ENCODE measurements at places on chromosomes 13 and 19.

- H3K4me1 ChIP-seq, result no peaks in the 10 kb centered on the region
- H3K36me3 ChIP-seq, result peaks cover 6% of the 10 kb centered on the region
- H3K4me3 ChIP-seq, result no peak overlapping the region
- no peak for DNase-seq
- H3K27ac ChIP-seq, result no peak overlapping the region
Measured at GRCh38 chr19:14103310-14103709, 12.8 kb upstream of the SAMD1 start.

- H3K27me3 ChIP-seq, result peaks cover 15% of the 10 kb centered on the region
- peaks cover 3% of the 10 kb centered on the region for H3K36me3 ChIP-seq
- H3K4me1 ChIP-seq, result peaks cover 10% of the 10 kb centered on the region
- DNase-seq, result peak; percentile 23
- peak overlapping the region; percentile 60 for H3K4me3 ChIP-seq
Measured at GRCh38 chr19:45767881-45768654, 984 bp downstream of the SIX5 start.

- H3K4me3 ChIP-seq, result no peak overlapping the region
- peak overlapping the region; percentile 49 for H3K27ac ChIP-seq
- peaks cover 5% of the 10 kb centered on the region for H3K36me3 ChIP-seq
- peaks cover 4% of the 10 kb centered on the region for H3K4me1 ChIP-seq
- DNase-seq, result peak; percentile 54
- H3K27me3 ChIP-seq, result no peaks in the 10 kb centered on the region
Measured at GRCh38 chr19:48926909-48927308, 6.6 kb upstream of the DHDH start.

DNA sequence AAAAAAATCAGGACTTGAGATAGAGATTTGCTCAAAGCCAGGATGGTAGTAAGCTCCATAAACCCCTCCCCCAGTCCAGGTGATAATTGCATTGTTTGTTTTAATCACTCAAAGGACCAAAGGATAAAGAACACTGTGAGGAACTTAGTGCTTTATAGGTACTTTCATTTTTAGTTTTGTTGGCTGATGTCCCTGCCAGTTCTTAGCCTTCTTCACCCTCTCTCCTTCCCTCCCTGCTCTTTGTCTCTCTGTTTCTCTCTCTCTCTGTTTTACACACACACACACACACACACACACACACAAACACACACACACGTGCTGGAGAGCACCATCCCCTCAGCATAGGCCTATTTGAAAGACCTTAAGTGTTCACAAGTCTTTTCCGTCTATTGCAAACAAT, 5.2 kb downstream of the FRY start:
- no peaks in the 10 kb centered on the region for H3K27me3 ChIP-seq
- peaks cover 40% of the 10 kb centered on the region for H3K4me1 ChIP-seq
- H3K4me3 ChIP-seq, result peak overlapping the region; percentile 33
- no peaks in the 10 kb centered on the region for H3K36me3 ChIP-seq

DNA sequence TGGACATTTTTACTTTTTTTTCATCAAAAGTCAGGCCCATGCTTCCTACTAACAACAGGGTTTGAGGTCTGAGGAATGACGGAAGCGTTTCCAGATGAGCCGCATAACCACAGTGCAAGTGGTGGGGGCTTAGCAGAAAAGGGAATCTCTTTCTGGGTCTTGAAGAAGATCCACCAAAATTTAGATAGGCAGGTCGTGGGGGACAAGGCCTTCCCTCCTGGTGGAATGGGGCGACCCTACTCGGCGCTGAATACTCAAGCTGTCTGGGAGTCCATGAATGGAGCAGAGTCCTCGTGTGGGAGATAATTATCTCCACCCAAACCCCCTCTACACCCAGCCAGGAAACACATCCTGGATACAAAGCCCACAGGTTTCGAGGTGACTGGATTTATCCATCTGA, 36.9 kb downstream of the CARS2 start:
- H3K4me1 ChIP-seq, result peaks cover 10% of the 10 kb centered on the region
- no peak for DNase-seq
- H3K27ac ChIP-seq, result no peak overlapping the region
- no peak overlapping the region for H3K4me3 ChIP-seq
- no peaks in the 10 kb centered on the region for H3K27me3 ChIP-seq

DNA sequence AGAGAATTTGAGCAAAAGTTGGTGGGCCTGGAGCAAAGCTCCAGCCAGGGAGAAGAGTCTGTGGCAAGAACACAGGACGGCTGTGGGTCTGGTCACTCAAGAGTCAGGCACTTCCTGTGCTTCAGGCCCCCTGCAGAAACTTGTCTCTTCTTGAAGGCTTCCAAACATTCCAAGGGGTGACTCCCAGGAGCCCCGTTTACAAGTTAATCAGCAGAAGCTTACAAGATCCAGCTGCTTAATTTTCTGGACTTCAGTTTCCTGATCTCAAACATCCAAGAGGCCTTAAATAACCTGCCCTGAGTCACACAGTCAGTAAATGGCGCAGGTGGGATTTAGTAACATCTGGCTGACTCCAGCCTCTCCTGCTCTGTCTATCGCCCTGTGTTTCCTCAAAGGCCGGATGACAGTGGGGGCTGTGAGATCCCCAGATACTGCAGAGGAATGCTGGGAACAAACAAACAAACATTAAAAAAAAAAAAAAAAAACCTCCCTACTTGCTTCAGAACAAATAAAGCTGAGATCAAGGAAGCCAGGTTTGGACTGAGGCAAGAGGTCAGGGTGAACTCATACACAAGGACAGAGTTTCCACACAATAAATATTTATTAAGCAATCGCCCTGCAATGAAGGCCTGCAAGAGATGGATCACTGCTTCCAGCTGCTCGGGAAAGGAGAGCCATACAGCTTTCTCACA, 175.4 kb upstream of the RFC3 start:
- H3K27me3 ChIP-seq, result no peaks in the 10 kb centered on the region
- no peak overlapping the region for H3K4me3 ChIP-seq
- H3K36me3 ChIP-seq, result no peaks in the 10 kb centered on the region
- no peak for DNase-seq
- H3K27ac ChIP-seq, result no peak overlapping the region
- peaks cover 63% of the 10 kb centered on the region for H3K4me1 ChIP-seq

- H3K4me3 ChIP-seq, result no peak overlapping the region
- DNase-seq, result no peak
- H3K4me1 ChIP-seq, result no peaks in the 10 kb centered on the region
- no peak overlapping the region for H3K27ac ChIP-seq
Measured at GRCh38 chr13:42883771-42884467, 102.5 kb downstream of the FAM216B start.

DNA sequence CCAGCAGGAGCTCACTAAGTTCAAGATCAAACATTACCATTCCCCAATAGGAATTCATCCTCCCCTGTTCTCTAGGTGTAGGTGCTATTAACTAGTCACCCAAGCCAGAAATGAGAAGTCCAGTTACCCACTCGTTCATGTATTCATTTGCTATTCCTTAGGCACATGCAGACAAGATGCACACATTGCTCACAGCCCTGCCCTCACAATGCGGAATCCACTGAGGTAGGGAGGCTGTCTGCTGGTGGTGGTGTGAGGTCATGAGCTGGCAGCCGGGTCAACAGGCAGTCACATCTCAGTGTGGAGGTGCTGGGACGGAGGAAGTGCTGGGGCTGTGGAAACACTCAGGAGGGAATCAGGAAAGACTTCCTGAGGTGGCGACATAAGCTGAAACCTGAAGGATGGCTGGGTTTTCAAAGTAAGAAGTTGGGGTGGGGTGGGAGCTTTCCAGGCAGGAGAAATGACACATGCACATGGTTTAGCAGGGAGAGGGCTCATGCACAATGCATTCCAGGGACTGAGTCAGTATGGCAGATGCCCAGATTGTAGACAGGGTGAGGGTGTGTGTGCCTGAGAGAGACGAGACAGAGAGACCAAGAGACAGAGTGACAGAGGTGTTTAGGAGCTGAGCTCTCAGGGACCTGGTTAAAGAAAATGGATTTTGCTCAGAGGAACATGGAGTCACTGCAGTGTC, 117.6 kb downstream of the USP12 start:
- H3K4me1 ChIP-seq, result peaks cover 10% of the 10 kb centered on the region
- no peak overlapping the region for H3K4me3 ChIP-seq
- peaks cover 6% of the 10 kb centered on the region for H3K36me3 ChIP-seq
- DNase-seq, result no peak
- H3K27me3 ChIP-seq, result no peaks in the 10 kb centered on the region

GRCh38 chr19:43782311-43782660, 1.5 kb upstream of the KCNN4 start:
- H3K27ac ChIP-seq, result peak overlapping the region; percentile 92
- peaks cover 23% of the 10 kb centered on the region for H3K36me3 ChIP-seq
- H3K4me1 ChIP-seq, result peaks cover 53% of the 10 kb centered on the region
- no peak for DNase-seq

DNA sequence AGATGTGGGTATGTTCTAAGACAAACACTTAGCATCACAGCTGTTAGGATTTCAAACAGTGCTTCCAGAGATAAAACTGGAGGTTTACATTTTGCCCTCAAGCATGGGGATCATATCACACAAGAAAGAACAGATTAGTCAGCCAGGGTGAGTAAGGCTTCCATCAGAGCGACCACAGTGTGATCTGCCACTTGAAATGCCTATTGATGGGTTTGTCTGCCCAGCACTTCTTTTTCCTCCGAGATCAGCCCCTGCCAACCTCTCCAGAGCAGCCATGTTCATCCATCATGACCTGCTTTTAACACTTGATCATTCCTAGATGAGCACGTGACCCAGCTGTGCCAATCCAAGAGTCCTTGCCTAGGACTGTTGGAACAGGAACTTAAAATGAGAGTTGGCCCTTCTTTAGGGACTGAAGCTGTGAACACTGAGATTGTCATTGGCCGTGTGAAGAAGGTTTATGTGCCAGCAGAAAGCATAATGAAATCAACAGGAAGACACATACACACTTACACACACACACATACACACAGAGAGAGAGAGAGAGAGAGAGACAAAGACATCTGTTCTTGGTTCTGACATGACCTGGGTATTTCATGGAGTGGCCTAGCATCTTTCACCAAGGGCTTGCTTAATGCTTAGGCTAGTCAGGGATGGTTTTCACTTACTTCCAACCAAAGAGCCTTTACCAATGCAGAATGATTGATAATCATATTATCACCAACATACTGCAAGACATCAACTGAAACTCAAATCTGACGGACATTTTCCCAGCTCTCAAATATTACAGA, 5.2 kb upstream of the CEBPG start:
- no peaks in the 10 kb centered on the region for H3K36me3 ChIP-seq
- H3K27ac ChIP-seq, result no peak overlapping the region
- no peak overlapping the region for H3K4me3 ChIP-seq
- peak; percentile 25 for DNase-seq

DNA sequence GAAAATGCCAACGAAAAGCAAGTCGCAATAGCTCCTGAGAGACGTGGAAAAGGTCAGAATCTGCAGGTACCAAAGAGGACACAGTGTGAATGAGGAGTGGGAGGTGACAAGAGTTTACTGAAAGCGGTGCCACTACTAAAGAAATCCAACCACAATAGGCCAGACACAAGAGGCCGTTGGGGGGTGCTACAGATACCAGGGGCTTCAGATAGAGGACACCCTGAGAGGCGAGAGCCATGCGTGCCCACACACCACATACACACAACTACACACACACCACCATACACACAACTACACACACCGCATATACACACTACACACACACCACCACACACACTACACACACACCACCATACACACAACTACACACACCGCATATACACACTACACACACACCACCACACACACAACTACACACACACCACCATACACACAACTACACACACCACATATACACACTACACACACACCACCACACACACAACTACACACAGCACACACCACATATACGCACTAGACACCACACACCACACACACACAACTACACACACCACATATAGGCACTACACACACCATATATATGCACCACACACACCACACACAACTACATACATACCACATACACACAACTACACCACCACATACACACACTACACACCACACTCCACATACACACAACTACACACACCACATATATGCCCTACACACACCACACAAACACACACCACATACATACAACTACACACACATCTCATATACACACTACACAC, 28.5 kb downstream of the CRYL1 start:
- H3K4me3 ChIP-seq, result no peak overlapping the region
- H3K4me1 ChIP-seq, result no peaks in the 10 kb centered on the region
- H3K27ac ChIP-seq, result no peak overlapping the region
- no peaks in the 10 kb centered on the region for H3K27me3 ChIP-seq
- DNase-seq, result no peak

- peaks cover 31% of the 10 kb centered on the region for H3K36me3 ChIP-seq
- H3K4me1 ChIP-seq, result peaks cover 22% of the 10 kb centered on the region
- peaks cover 3% of the 10 kb centered on the region for H3K27me3 ChIP-seq
- no peak overlapping the region for H3K27ac ChIP-seq
- no peak overlapping the region for H3K4me3 ChIP-seq
Measured at GRCh38 chr19:58397533-58398037, 2.1 kb downstream of the RNF225 start.

DNA sequence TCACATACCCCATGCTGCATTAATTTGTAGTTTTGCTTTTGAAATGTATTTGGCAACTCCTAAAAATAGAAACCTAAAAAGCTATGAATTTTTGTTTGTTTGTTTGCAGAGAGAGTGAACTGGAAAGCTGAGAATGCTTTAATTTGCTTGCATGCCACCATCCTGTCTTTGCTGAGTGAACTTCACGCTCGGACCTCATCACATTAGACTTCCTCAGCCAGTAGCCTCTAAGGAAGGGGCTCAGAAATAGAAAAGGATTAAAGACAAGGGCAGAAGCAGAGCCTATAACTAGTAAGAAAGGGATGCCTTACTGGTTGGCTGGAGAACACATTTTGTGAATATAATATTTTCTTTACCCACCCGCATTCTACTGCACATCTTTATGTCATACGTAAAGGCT, 275.1 kb downstream of the DCLK1 start:
- H3K36me3 ChIP-seq, result no peaks in the 10 kb centered on the region
- peaks cover 23% of the 10 kb centered on the region for H3K27me3 ChIP-seq
- H3K27ac ChIP-seq, result no peak overlapping the region
- no peak for DNase-seq
- H3K4me3 ChIP-seq, result no peak overlapping the region
- H3K4me1 ChIP-seq, result no peaks in the 10 kb centered on the region

DNA sequence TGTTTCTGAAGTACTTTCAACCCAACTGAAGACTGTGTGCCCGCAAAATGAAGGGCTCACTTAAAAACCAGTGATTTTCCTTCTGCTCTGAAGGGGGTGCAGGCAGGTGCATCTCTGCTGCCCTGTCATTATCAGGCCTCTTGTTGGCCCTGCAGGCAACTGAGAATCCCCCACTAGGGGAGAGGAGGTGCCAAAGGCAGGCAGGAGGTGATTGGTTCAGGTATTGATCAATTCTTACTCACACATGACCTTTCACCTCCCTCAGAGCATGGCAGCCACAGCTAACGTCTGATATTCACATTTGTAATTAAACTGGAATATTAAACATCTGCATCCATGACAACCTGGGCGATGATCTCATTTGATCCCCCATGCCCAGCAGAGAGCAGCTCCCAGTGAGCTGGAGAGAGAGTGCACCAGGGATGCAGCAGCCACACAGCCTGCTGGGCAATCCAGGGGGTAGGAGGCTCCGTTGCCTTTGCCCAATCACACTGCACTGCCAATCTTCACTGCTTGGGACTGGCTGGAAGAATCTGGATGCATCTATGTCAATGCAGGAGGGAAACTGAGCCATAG, 267.9 kb upstream of the TSHZ3 start:
- no peaks in the 10 kb centered on the region for H3K27me3 ChIP-seq
- DNase-seq, result no peak
- H3K36me3 ChIP-seq, result no peaks in the 10 kb centered on the region
- H3K4me1 ChIP-seq, result no peaks in the 10 kb centered on the region

Measured in activated CD4-positive, alpha-beta memory T cell treated with anti-CD3 and anti-CD28 coated beads for 36 hours (primary cell).